SHP77 (cell line): ENCODE measurements at places on chromosomes 1 and 21.

DNA sequence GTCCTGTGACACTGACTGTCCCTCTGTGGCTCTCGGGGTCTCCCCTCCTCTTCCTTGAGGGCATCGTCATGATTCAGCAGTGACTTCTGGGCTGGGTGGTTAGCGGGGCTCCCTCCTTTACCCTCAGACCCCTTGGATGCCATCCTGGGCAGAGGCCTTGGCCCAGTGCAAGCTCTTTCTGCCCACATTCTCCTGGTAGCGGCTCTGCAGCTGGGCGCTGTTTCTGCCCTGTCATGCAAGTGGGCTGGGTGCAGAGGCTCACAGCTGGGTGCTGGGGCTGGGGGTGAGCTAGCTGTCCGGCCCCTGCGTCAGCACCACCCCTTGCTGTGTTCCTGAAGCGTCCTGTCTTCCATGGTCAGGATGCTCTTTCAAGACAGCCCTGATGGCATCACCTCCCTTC lies 158.5 kb downstream of the PCBP3 start:
- DNase-seq: no peak

GRCh38 chr1:53557830-53558738 lies 98.9 kb downstream of the DMRTB1 start:
- DNase-seq: no peak

DNA sequence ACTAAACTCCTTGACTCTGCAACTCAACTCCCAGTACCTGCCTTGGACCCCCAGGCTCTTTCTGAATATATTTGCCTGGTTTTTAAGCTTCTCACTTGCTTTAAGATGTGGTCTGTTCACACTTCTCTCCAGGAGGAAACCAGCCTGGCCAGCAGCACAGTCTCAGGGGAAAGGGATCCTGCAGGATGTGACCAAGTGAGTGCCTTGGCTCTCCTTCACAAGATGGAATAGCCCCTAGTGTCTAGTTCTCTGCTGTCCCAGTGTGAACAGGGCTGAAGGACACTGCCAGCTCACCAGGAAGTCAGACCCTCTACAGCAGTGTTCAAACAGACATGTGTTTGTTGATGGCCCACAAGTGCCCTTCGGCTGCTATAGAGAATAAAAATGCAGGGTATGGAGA lies 32.9 kb downstream of the CD244 start:
- DNase-seq: no peak

GRCh38 chr1:114010433-114011184 lies 31.3 kb downstream of the OLFML3 start:
- no peak for DNase-seq

- DNase-seq: no peak
Observed at GRCh38 chr1:48007047-48007446, 9.9 kb upstream of the TRABD2B start.

- no peak for DNase-seq
Observed at GRCh38 chr1:246081856-246082668, 425.0 kb downstream of the SMYD3 start.

- DNase-seq: no peak
Observed at GRCh38 chr1:196466166-196466565, 142.1 kb downstream of the KCNT2 start.
